ENCODE measurements at places on chromosomes 2 and 18.

DNA sequence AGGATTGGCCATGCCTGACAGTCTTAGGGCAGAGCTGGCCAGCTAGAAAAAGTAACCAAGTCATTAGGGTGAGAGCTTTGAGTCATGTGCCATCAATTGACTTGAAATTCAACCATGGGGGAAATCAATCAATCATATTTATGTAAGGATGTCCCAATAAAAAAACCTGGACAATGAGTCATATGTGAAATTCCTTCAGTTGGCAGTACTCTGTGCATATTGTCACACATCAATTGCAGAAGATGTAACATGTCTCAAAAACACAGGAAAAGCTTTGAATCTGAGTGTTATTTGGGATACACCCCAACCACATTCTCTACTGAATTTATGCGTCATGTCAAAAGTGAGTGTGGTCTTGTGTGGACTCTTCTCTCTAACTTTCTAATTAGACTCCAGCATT, 1004.1 kb upstream of the NRXN1 start:
- no peak for DNase-seq

DNA sequence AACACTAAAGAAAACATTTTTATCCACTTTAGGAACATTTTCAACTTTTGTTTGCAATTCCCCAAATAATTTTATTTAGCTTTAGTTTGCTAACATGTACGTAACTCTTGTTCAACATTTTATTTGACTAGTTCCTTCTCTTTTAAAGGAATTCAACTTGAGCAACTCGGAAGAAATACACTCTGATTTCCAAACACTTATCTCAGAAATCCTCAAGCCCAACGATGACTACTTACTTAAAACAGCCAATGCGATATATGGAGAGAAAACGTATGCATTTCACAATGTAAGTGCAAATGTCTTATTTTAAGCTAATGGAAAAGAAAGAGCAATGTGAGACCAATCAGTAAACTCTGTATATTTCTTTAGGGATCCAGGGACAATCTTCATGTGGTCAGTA, 10.1 kb downstream of the SERPINB10 start:
- no peak for DNase-seq

- no peak for DNase-seq
These were observed 17.6 kb downstream of the PTPRM start for GRCh38 chr18:7584646-7585275.

- DNase-seq = no peak
These were observed 25.9 kb downstream of the MROH2A start for GRCh38 chr2:233803994-233804393.

GRCh38 chr18:57444301-57444759, 9.2 kb downstream of the ONECUT2 start:
- DNase-seq = no peak

DNA sequence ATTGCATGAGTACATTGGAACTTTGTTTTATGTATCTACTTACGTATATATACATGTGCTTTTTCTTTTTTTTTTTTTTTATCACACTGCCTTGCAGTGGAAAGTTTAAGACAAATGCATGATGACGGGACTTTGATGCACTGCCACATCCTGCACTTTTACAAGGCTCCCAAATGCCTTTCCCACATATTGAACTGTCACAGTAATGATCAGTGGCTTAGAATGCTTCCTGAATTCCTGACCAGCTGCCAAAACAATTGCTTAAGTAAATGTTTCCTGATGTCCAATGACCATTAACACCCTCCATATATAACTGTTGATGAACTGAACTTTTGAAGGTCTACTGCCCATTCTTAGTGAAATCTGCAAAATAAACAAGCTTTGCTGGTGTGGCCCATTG, 60.2 kb downstream of the LYPD6B start:
- DNase-seq = peak; percentile 42

GRCh38 chr2:207224381-207224780, 58.6 kb upstream of the KLF7 start:
- no peak for DNase-seq

GRCh38 chr2:99863236-99863902, 279.0 kb downstream of the AFF3 start:
- no peak for DNase-seq

- peak; percentile 88 for DNase-seq
These were observed 30.9 kb downstream of the MREG start for GRCh38 chr2:215982465-215982875.

GRCh38 chr2:162011706-162012564, 62.1 kb downstream of the DPP4 start:
- no peak for DNase-seq

DNA sequence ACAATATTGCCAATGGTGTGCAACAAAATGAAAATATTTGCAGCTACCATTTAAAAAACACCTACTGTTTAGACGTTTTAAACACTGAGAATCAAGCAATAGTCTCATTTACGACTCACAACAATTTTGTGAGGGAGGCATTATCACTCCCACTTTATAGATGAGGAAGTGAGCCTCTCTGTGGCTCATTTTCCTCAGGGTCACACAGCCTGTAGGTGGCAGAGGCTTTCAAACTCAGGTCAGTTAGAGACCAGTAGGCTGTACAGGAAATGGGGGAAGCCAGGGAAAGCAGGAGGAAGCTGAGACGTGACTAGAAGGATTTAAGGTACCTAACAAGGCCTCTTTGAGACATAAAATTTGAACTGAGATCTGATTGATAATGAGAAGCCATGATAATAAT, 95.0 kb upstream of the ZNF521 start:
- DNase-seq = no peak

- DNase-seq = no peak
These were observed 41.7 kb downstream of the NOL10 start for GRCh38 chr2:10647886-10648605.

- no peak for DNase-seq
These were observed 138.2 kb upstream of the OSR1 start for GRCh38 chr2:19496646-19497045.

GRCh38 chr2:125037135-125037653, 1012.1 kb downstream of the CNTNAP5 start:
- no peak for DNase-seq

GRCh38 chr2:241974851-241975592, 105.5 kb downstream of the RTP5 start:
- no peak for DNase-seq

GRCh38 chr2:123073371-123073770, 951.7 kb upstream of the CNTNAP5 start:
- DNase-seq = no peak

GRCh38 chr2:205629091-205629776, 53.1 kb upstream of the NRP2 start:
- DNase-seq = no peak

- DNase-seq = no peak
These were observed 34.0 kb downstream of the EML6 start for GRCh38 chr2:54757500-54757899.

- DNase-seq = no peak
These were observed 975.6 kb downstream of the DCDC2C start for GRCh38 chr2:4678927-4679326.

- no peak for DNase-seq
These were observed 9.4 kb upstream of the IL1RL1 start for GRCh38 chr2:102301867-102302362.

GRCh38 chr2:19759880-19760279, 141.9 kb downstream of the TTC32 start:
- no peak for DNase-seq

GRCh38 chr2:16622399-16622968, 43.1 kb downstream of the CYRIA start:
- DNase-seq = no peak

- no peak for DNase-seq
These were observed 176.0 kb downstream of the ACKR3 start for GRCh38 chr2:236745420-236746210.

- DNase-seq = no peak
These were observed 51.7 kb downstream of the SUMO1 start for GRCh38 chr2:202186641-202187202.

DNA sequence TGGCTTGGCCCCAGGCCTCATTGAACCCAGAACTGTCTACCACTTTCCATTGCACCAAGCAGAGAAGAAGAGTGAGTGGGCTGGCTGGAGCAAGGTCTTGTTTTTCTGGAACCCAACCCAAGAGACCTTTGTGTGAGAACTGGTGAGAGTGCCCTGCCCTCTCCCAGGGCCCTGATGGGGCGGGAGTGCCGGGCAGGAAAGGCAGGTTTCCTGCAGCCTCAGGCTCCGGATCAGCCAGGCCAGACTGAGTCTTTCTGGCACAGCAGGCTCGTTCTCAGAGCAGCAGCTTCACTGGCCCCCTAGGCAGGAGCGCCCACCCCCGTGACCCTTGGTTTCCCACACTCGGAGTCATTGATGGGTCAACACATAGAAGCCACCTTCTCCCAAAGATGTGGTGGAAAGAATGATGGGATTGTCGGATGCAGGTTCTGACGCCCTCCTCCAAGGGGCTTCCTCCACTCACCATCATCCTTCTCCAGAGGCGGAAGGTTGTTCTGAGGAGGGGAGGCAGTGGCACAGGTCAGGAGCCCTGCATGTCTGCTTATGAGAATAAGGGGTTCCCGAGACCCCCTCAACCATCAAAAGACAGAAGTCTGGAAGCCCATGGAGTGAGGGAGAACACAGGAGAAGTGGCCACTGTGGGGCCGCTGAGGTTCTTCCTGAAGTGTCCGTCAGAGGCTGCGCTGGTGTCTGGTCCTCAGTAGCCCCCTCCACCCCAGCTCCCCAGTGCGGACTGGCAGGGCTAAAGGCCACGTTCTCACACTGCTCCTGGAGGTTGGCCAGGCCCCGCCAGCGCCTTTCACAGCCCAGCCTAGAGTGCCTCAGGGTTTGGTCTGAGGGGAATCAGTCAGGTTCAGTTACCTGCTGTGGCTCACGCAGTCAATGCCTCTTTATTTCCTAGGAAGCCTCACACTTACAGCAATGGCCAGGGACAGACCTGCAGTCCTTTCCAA, 62.8 kb upstream of the LAPTM4A start:
- peak; percentile 19 for DNase-seq

- DNase-seq = peak; percentile 62
These were observed 152.3 kb upstream of the TWIST2 start for GRCh38 chr2:238695538-238695937.

GRCh38 chr2:186697536-186697935, 3.7 kb downstream of the FAM171B start:
- no peak for DNase-seq

DNA sequence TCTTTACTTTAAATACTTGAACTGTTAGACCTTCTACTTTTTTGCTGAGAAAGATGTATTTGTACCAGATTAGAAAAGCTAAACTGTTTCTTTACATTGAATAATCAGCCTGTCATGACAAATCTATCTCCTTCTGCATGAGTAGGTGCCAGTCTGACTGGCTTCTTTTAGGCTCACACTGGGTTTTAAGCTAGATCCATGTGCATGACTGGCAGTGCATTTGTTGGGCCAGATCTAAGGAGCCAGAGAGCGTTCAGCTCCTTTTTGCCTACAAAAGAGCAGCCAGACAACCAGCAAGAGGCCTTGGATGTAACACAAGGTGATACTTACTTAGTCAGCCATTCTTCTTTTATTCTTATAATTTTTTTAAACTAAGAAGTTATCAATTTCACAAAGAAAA, 82.0 kb upstream of the OTX1 start:
- no peak for DNase-seq

DNA sequence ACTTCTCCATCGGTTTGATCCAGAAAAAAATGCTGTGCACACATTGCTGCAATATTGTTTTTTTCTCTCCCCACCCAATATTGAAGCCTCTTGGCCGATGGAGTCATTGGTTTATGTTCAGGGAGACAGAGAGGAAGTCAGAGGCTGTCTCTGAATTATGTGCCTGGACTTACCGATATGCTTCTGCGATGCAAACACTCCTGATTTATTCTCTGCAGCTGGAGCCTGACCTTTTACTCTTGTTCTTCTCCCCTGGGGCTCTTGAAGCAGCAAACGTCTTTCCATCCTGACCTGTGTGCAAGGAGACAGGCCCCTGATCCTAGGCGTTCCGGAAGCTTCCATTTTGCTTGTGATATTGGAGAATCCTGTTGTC, 99.6 kb downstream of the PTGR3 start:
- no peak for DNase-seq

DNA sequence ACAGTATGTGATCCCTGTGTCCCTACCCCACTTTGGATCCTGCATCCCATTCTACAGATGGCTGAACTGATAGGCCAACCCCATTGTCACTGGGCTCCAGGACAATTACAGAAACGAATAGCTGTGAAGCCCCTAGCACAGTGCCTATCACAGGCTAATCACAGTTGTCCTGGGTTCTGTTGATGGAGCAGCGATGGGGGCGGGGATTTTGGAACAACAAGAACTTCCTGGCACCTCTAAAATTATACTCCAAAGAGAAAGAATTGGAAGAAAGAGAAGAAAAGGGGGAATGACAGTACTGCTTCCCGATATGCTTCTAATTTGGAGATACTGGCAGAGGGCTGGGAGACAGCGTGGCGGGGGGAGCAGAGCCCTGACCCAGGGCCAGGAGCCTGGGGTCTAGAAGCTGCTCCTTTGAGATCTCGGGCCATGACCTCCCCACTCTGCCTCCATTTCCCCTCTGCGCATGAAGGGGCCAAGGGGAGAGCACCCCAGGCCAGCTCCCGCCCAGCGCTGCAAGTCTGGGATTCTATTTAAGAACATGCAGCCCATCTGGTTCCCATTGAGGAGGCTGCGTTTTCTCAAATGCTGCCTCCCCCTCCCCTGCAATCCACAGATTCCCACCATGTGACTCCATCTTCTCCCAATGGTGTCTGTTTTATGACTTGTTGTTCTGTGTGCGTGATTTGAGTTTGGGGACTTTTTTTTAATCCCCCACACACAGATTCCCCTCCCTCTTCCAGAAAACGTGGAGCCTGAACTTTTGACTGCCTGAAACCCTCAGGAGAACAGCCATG, 202.7 kb downstream of the CYP26B1 start:
- DNase-seq = no peak
